ENCODE measurements at places on chromosomes 11 and 22.
A peak's percentile ranks its signal among the peaks of the same experiment; 100 is the strongest.

DNA sequence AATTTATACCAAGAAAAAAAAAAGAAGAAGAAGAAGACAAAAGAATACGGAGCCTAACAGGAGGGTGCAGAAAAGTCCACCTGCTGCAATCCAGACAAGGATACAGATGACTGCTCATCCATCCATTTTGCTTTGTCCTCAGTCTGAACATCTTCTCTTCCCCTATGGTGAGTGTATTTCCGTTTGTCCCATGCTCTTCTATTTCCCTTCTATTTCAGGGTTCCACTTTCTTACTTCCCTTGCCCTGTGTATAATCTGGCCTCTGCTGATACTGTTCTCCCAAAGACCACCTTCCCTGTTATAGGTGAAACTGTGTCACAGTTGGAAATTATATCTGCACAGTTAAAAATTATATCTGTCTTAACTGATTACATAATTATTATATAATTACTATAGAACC lies 48.7 kb upstream of the USP47 start:
- no peak for DNase-seq

GRCh38 chr11:106091480-106092123 lies 14.1 kb downstream of the AASDHPPT start:
- DNase-seq, result no peak

- DNase-seq, result no peak
These were observed 1292.1 kb downstream of the TBC1D22A start for GRCh38 chr22:48054596-48054995.

- no peak for DNase-seq
These were observed 19.2 kb downstream of the EMID1 start for GRCh38 chr22:29224859-29225410.

- DNase-seq, result no peak
These were observed 84.8 kb upstream of the SHANK2 start for GRCh38 chr11:71336996-71337754.

GRCh38 chr22:46373921-46374662 lies 38.6 kb downstream of the TRMU start:
- DNase-seq, result peak; percentile 70

GRCh38 chr22:46162285-46162684 lies 12.0 kb downstream of the PPARA start:
- DNase-seq, result no peak

DNA sequence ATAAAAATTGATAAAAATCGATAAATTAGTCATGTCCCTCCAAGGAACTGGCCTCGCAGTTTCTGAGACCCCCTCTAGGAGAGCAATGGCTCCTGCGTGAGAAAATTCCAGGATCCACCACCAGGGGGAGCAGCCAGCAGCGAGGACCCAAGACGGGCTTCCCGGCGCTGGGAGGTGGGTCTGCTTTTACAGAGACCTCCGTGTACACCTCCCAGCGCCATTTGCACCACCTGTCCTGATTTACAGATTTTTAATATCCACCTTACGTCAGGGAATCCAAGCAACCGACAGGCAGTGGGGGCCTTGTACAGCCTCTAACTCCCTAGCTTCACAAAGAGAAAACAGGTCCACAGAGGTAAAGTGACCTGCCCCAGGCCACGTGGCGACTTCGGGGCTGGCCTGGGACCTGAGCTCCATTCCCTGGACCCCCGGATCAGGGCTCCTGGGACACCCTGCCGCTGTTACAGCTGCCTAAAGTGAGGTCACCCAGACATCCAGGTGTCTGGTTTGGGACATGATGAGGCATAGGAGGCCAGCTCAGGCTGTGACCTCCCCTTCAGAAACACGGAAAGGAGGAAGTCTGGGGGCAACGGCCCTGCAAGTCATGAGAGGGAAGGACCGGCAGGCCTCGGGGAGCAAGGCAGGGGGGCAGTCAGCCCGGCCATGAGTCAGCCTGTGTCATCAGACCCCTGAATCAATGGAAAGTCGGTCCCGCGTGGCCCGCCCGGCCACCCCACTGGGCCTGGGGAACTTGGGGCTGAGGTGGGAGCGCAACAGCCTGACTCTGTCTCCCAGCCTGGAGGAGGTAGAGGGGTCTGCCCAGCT lies 3.5 kb downstream of the OSM start:
- peak; percentile 58 for DNase-seq

GRCh38 chr11:68043349-68044144 lies 4.7 kb downstream of the TCIRG1 start:
- peak; percentile 94 for DNase-seq

DNA sequence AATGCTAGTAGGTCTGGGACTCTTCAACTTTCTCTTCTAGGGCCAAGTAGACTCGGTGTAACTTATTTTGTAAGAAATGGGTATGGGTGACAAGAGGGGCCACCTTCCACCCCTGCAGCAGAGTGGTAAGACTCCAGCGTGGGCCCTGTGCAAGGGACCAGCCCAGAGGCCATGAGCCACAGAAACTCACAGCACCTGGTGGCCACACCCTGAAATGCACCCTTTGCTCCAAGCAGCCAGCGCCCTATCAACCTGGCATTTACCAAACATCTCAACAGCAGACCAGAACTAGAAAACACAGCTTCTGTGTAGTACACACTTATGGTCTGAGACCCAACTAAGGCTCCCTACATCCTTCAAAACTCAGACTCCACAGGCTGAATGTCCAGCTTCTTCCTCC lies 5.7 kb downstream of the CDCA5 start:
- DNase-seq, result peak; percentile 29

GRCh38 chr11:45141171-45141570 lies 5.3 kb upstream of the PRDM11 start:
- DNase-seq, result no peak

DNA sequence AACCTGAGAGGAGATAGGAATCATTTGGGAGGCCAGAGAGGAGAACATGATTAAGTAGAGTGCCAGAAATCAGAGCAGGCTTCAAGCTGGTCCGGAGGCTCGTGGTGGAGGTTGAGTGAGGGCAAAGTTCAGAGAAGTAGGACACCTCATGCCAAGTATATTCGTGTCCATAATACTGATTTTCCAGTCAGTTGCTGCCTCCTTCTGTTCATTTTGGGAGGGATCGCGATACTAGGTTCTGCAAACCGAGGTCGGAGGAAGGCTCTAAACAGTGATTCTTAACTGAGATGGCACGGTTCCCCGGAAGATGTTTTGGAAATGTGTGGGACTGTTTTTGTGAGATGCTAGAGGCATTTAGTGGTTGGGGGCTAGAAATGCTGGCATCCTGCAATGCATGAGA lies 13.6 kb upstream of the CD3E start:
- peak; percentile 13 for DNase-seq

GRCh38 chr11:61061081-61061826 lies 41.0 kb upstream of the CD5 start:
- DNase-seq, result no peak

DNA sequence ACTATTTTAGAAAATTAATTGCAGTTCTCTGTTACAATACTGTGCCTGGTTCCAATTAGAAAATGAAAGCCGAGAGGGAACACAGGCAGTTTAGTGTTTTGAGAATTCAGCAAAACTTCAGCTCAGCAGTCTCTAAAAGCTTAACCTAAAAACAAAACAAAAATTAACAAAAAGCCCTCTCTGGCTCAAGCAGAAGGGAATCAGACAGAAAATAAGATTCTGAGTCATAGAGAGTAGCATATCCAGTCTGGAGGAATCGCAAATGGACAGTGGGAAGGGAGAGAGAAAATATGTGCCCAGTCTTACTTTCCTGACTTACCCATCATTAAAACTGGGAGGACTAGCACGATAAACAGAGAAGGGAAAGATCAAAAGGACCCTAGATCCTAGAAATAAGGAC lies 38.1 kb upstream of the CHRM4 start:
- DNase-seq, result no peak

GRCh38 chr22:46622081-46622521 lies 1.9 kb downstream of the GRAMD4 start:
- DNase-seq, result peak; percentile 76

GRCh38 chr22:47275605-47276449 lies 513.4 kb downstream of the TBC1D22A start:
- DNase-seq, result no peak

DNA sequence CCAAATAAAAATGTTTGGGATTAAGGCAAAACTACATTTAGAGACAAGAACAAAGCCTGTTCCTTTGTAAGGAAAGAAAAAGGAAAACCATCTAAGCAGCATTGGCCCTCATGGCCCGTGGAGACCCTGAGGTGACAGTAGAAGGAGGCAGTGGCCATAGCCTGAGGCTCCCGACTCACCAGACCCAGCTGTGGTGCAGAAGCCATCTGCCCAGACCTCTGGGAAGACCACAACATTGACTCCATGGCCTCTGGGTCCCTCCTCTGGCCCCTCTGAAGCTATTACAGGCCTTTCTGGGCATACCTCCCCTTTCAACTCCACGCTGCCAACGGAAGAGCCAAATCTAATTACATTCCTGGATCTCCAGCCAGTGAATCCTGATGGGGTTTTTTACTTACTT lies 6.4 kb downstream of the PRAME start:
- no peak for DNase-seq

- no peak for DNase-seq
These were observed 4.7 kb downstream of the OSBPL5 start for GRCh38 chr11:3160252-3161031.

GRCh38 chr11:19558189-19558986 lies 154.2 kb upstream of the NAV2 start:
- DNase-seq, result no peak

DNA sequence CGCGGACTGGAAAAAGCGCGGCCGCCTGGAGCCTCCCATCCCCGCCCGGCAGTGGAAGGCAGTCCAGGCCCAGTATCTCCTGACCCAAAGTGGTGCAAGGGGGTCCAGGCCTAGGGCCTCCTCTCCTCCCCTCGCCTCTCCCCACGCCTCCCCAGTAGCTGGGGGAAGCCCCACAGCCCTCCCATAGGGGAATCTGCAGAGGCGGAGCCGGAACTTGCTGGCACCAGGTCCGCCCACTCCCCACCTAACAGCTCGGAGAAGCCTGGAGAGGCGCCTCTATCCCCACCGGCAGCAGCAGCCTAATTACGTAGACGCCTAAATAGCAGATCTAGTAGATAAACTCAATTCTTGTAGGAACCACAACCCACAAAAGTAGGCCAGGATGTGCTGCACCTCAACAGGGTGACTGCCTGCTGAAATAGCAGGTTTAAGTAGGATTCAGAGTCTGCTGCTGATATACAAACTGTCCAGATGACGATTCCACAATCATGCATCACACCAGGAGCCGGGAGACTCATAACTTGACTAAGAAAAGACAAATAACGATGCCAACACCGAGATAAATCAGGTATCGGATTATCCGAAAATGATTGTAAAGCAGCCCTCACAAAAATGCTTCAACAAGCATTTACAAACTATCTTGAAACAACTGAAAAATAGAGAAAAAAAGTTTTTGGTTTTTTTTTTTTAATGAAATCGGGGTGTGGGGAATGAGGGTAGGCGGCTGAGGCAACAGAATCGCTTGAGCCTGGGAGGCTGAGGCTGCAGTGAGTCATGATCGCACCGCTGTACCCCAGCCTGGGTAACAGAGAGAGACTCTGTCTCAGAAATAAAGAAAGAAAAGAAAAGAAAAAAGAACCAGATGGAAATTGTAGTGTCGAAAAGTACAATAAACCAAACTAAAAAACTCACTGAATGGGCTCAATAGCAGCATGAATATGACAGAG lies 11.4 kb upstream of the BRD1 start:
- DNase-seq, result peak; percentile 71

DNA sequence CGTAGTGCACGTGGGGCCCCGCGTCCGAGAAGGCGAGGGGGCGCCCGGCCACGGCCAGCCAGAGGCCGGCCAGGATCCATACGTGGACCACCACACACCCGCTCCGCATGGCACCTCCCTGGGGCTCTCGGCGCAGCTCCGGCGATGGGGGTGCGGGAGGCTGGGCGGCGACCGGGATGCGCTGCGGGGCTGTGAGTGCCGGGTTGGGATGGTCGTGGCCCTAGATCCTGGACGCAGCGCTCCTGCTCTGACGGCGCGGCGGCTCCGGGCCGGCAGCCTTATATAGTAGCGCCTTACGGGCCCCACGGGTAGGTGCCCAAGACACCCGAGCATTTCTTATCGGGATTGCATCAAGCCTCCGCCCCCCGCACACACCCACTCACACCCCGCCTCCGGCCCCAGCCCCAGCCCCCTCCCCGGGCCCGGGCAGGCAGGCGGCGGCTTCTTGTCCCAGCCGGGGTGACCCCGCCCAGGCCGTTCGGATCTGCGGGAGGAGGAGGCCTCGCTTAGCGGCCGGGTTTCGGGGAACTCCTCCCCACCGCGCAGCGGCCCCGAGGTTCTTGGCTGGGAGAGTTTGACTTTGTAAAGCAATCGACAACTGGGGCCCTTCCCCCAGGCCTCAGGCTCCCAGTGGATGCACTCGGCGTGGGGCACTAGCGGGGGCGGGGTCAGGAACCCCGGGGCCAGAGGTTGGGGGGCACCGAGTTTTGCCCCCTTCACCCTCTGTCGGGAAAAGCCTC lies at the start of gene FGF19:
Gene FGF19 (minus strand): TSS at position 255 of the 740 bp plus-strand sequence. CDS start 146 bp downstream, at position 109.
- no peak for DNase-seq

- no peak for DNase-seq
These were observed 8.7 kb downstream of the AASDHPPT start for GRCh38 chr11:106086135-106086534.

- DNase-seq, result no peak
These were observed 153.2 kb downstream of the CTTN start for GRCh38 chr11:70551351-70552166.

DNA sequence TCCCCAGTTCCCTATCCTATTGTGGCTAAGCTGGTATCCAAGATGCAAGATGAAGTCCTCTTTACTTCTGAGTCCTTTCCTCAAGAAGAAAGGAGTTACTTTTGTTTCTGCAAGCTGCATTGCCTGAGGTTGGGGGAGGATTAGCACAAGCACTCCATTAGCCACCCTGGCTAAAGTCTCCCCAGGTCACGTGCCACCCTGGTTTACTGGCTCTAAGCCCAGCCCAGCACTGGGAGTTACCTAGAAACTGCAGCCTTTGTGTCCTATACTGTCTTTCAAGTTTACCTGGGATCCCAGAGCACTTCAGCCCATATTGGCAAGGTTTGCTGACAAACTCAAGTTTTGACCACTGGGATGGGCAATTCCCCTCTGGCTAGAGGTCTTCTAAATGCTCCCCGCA lies 78.4 kb upstream of the DBX1 start:
- no peak for DNase-seq

DNA sequence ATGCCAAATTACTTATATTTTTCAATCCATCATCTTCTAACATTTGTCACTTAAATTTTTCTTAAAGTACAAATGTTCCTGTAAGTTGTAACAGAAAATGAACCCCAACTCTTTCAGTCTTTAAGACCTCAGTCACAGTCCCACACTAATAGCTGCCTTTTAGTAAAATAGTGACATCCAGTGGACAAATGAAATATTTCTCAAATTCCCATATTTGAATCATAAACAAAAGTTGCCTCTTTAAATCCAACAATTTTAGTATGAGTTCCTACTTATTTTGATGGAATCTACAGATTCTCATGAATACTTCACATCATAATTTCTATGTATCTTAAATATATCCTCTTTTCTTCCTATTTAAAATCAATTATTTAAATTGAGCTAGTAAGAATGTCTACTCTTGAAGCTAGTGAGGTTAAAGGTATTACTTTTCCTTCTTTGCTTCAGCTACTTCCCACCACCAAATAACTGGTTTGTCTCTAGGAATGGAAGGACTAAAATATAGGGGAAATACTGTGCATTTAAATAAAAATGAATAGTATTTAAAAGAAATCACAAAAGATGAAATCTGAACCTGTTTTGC lies 9.2 kb downstream of the LIN7C start:
- peak; percentile 72 for DNase-seq

Data from Kasumi-1 (cell line).